ENCODE measurements at places on chromosomes 1 and 21.

DNA sequence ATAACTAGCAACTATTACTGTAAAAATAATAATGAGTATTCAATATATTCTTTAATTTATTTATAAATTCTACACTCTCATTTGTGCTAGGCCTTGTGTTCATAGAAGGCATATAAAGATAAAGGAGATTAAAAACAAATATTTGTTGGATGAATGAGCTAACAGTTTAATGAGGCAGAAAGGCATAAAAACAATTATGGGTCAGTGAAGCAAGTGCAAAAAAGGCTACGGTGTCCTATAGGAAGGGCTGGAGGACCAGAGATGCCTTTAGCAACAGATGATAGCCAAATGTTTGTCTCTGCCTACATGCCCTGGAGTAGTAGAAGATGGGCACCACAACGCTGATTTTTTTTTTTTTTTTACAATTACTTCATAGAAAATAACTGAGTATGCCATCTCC, 45.7 kb downstream of the PTGS2 start:
- DNase-seq = no peak

- no peak for DNase-seq
Observed at GRCh38 chr1:115373305-115373704, 35.3 kb upstream of the NGF start.

DNA sequence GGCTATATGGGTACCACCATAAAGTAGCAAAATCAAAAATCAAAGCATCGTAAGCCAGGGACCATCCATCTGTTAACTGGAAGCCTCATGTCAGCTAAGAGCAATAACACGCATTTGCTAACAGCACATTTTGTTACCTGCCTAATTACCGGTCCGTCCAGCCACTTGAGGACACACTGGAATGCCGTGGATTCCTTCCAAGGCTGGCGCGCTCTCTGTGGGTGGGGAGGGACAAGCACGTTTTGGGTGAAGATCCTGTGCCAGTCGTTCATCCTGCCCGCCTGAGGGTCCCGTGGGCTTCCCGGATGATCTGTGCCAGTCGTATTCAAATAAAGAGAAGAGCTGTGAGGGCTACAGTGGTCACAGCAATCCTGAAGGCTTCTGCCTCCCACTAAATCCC, 6.2 kb downstream of the NPHP4 start:
- DNase-seq = no peak

DNA sequence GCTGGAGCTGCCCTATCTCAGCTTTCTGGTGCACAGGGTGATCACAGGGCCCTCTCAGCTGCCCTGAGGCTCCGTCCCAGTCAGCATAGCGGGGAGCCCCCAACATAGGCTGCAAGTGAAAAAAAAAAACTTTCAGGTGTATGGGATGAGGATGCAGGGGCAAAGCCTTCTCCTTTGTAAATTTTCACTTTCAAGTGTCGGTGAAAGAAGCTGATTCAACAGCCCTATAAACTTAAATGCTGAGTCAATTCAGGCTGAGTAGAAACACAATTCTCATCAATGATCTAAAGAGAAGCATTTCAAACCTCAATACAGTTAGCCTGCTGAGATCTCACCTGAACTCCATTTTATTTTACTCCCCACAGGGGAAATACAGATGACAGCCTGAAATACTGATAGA, 171.2 kb downstream of the SEC16B start:
- no peak for DNase-seq

DNA sequence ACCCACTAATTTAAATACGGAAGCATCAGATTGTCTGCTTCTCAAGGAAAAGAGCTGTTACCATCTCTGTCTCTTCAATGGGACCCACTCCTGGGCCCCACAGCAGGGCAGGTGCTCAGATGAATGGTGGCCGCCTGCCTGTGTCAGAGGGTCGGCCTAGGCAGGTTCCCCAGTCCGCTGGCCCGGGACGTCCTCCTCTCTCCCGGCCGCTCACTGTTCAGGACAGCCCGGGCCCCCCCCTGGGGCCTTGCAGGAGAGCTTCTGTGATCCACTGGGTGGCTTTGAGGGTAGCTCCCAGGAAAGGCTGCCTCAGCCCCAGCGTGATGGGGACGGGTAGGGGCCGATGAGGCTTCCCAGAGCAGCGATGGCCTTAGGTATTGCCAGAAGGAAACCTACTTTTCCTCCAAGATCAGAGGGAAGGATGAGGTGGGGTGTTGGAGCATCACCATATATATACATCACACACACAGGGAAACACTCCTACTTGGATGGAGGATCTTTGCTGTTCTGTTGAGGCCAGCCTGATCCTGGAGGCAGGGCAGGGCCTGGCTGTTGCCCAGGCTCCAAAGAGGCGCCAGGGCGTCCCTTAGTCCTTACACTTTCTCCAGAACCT, 231.3 kb downstream of the SDCCAG8 start:
- no peak for DNase-seq

Data from skin of body (tissue), 3 donors.